ENCODE measurements at places on chromosomes 3 and 15. TPM values are rescaled to one million over a fixed set of nuclear protein-coding genes. Genes with fewer than 3 reads are reported as not detected.

DNA sequence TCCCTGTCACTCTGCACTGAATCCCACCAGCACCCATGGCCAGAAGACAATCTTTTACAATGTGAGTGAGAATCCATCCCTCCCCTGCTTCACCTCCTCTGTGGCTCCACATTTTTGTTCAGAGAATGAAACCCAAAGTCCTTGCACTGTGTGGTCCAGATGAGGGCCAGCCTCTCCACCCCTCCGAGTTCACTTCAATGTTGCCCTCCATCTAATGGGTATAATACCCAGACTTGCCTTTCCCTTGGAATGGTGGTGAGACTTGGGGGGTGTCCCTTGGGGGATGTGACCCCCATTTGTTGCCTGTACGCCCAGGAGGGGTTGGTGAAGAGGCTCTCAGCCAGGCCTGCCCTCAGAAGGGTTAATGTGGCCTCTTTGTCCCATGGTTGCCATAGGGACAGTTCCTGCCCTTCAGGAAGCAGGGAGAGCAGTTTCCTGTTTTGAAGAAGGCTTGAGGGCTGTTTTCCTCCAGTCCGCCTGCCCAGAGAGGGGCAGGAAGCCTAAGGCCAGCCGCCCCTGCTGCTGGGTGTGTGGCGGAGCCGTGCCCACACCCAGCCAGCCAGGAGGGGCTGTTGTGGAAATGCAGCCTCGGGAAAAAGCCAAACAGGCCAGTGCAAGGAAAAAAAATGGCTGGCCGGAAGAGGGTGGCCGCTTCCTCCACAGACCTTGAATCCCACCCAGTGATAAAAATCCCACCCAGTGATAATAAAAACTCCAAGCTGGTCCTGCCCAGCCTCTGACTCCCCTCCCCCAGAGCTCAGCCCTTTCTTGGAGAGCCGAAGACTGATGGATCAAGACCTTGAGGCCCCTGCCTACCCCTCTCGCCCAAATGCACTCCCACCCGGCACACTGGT is 14.6 kb upstream of the FGD5 start:
- peaks cover 40% of the 10 kb centered on the region for H3K4me1 ChIP-seq
- H3K27ac ChIP-seq = no peak overlapping the region
- H3K36me3 ChIP-seq = no peaks in the 10 kb centered on the region
- H3K27me3 ChIP-seq = peaks cover 67% of the 10 kb centered on the region

- H3K4me1 ChIP-seq = peaks cover 10% of the 10 kb centered on the region
- no peaks in the 10 kb centered on the region for H3K36me3 ChIP-seq
- DNase-seq = no peak
- H3K4me3 ChIP-seq = no peak overlapping the region
- H3K27me3 ChIP-seq = no peaks in the 10 kb centered on the region
Observed at GRCh38 chr3:50551054-50551659, 16.4 kb downstream of the C3orf18 start.

GRCh38 chr15:93299675-93300074 is 210.7 kb upstream of the RGMA start:
- H3K27ac ChIP-seq = no peak overlapping the region
- H3K4me1 ChIP-seq = no peaks in the 10 kb centered on the region
- no peak overlapping the region for H3K4me3 ChIP-seq
- DNase-seq = no peak
- peaks cover 7% of the 10 kb centered on the region for H3K27me3 ChIP-seq
- H3K36me3 ChIP-seq = no peaks in the 10 kb centered on the region

DNA sequence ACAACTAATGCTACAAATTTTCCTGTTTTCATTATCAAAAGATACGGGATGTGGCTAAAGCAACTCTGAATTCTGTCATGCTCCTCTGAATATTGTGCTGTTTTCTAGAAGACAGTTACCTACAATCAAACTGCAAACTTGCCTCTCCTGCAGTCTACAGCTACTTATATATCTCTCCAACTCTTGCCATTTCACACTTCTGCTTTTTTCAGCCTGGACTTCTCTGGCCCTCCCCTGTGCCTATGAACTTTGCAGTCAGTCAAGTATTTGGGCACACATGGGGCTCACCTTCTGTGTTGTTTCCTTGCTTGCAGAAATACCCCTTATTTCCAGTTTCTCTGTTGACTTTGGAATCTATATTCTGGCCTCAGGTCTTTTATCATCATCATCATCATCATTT is 575.6 kb downstream of the GRM7 start:
- H3K27me3 ChIP-seq = no peaks in the 10 kb centered on the region
- H3K27ac ChIP-seq = no peak overlapping the region
- H3K4me3 ChIP-seq = no peak overlapping the region
- H3K4me1 ChIP-seq = no peaks in the 10 kb centered on the region

The ZDHHC19 gene
- not detected for total RNA-seq

DNA sequence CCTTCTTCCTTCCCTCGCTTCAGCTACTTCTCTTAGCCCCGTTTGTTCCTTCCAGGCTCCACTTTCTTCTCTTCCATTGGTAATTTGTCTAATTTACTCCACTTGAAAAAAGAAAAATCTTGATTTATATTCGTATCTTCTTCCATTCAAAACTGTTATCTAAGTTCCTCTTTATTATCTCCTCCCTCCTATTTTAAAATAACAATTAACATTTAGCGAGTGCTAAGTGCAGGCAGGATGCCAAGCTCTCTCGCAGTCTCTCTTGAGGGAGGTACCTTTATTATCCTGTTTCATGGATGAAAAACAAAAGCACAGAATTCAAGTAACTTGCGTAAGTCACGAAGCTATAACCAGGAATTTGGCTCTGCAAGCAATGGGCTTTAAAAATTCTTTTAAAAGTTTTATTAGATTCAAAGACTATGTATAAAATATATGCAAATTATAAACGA is 418.9 kb upstream of the NAALADL2 start:
- no peak overlapping the region for H3K27ac ChIP-seq
- no peaks in the 10 kb centered on the region for H3K36me3 ChIP-seq
- H3K4me3 ChIP-seq = peak overlapping the region; percentile 19
- no peak for DNase-seq

Measured in activated CD4-positive, alpha-beta memory T cell treated with anti-CD3 and anti-CD28 coated beads, Interleukin-2, amount 10 ng/mL, durations not matched to agents 7 days and 5 days (primary cell).